ENCODE measurements at places on chromosomes 12 and 14.

GRCh38 chr14:72892103-72892878 is 1.6 kb downstream of the DPF3 start:
- no peak for DNase-seq

DNA sequence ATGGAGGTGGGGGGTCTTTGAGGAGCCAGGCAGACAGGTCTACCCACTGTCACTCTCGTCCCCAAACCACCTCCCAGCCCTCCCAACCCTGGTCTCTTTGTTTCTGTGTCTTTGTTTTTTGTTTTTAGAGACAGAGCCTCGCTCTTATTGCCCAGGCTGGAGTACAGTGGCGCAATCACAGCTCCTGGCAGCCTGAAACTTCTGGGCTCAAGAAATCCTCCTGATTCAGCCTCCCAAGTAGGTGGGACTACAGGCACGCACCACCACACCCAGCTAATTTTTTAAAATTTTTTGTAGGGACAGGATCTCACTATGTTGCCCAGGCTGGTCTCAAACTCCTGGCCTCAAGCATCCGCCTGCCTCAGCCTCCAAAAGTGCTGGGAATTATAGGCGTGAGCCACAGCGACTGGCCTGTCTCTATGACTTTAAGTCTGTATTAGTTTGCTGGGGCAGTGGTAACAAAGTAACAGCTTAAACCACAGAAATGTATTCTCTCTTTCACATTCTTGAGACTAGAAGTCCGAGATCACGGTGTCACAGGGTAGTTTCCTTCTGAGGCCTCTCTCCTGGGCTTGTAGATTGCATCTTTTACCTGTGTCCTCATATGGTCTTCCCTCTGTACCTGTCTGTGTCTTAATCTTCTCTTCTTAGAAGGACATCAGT is 26.1 kb downstream of the DTX1 start:
- no peak for DNase-seq

DNA sequence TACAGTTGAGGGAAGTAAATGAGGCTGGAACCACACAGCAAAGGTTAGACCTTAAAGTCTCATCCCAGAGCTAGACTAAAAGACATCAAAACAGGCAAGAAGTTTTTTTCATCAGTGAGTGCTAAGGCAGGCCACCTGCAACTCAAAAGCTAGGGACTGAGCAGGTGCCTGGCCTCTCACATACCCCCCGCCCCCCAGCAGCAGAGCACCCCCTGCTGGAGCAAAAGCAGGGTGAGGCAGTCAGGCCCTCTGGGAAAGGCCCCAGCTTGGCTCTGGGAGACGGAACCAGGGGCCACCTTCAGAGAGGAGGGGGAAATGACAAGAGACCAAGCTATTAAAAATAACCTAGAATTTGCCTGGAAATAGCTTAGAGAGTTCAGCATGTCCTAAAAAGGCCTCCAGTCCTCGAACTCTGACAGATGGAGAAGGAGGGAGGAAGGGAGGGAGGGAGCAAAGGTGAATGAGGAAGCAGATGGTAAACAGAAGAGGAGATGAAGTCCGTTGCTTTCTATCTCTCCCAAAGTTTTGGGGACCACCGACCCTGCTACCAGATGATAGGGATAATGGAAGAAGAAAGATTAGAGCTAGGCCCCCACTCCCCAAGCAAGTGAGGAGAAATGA is 1.8 kb downstream of the ITGA7 start:
- DNase-seq: no peak

DNA sequence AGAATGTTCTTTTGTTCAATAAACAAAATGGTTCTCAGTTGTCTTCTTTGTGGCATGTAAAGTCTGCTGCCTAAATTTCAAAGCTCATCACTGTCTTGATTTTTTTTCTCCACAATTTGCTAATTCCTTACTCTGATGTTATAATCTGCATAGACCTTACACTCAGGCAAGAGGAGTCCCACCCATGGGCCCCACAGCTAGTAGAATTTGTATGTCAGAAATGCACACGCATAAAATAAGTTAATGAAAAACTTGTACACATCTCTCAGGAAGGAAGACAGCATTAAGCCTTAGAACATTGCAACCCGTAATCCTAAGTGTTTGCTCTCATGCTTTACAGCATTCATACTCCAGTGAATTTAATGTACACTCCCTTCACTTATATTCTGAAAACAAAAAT is 280.8 kb downstream of the ATXN7L3B start:
- no peak for DNase-seq

GRCh38 chr14:100340423-100340813 is 17.3 kb downstream of the SLC25A47 start:
- no peak for DNase-seq

GRCh38 chr14:33727606-33728005 is 223.3 kb downstream of the EGLN3 start:
- no peak for DNase-seq

GRCh38 chr12:52056801-52057637 is 5.8 kb downstream of the NR4A1 start:
- DNase-seq: no peak

DNA sequence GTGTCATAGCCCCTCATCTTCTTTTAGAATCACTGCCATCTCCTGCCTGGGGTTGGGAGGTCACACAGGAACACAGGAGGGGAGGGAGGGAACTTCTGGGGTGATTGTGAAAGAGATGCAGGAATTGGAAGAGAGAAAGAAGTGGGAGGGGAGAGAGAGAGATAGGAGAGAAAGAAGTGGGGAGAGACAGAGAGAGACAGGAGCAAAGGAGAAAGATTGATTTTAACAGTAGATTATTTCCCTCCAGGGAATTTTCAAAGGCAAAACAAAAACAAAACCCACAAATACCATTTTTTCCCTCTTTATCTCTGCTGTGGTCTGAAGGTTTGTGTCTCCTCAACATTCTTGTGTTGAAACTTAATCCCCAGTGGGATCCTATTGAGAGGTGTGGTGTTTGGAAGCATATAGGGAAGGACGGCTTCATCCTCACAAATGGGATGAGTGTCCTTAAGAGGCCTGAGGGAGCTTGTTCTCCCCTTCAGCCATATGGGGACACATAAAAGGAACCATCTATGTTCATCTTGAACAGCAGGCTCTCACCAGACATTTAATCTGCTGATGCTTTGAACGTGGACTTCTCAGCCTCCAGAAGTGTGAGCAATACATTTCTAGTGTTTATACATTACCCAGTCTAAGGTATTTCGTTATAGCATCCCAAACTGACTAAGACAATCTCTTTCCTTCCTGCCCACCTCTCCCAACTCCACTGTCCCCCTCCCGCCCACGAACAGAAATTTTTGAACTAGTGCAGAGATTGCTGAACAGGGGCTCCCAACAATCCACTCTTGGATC is 134.9 kb upstream of the MAX start:
- DNase-seq: no peak

DNA sequence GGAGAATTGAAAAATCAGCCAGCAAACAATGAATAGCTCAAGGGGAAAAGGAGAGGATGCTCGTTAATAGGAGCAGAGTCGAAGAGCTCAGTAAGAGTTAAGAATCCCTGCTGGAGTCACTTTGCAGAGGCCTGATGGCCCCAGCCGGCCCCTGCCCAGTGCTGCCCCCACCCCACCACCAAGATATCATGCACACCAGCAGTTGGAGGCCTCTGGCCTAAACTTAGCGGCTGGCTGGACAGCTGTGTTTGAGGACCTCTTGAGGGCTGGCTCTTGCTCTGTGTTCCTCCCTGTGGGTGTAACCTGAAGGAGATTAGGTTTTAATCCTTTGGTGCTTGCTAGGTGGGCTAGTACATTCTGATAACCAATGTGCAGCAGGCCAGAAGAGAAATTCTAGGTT is 142.0 kb downstream of the PLXNC1 start:
- no peak for DNase-seq

GRCh38 chr12:49797449-49797776 is 30.8 kb downstream of the NCKAP5L start:
- no peak for DNase-seq

DNA sequence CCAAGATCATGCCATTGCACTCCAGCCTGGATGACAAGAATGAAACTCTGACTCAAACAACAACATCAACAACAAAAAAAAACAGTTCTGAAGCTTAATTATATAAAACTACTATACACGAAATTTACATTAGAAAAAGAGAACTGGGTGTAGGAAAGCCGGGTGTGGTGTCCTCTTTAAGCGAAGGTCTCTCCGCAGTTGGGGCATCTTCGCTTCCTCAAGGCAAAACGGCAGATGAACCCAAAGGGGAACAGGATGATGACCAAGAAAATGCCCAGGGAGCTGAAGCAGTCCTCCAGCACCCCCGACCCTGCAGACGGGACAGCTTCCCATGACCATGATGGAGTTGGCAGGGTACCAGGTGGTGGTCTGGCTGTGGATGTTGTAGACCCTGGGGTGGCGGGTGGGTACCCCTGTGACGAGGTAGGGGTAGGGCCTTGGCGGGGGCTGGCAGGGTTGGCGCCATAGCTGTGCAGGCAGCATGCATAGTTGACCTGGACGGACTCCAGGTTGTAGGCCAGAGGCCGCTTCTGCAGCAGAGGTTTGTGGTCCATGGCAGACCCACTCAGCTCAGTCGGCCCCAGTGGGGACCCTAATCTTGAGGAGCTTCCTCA is 18.2 kb upstream of the BCAT1 start:
- DNase-seq: no peak

- no peak for DNase-seq
These were observed 134.0 kb upstream of the CPSF6 start for GRCh38 chr12:69105101-69105962.

GRCh38 chr12:3920351-3921150 is 47.4 kb upstream of the PARP11 start:
- no peak for DNase-seq

- no peak for DNase-seq
These were observed 155.2 kb downstream of the LRIG3 start for GRCh38 chr12:58765076-58765475.

- no peak for DNase-seq
These were observed 68.3 kb downstream of the KDM2B start for GRCh38 chr12:121512561-121512960.

DNA sequence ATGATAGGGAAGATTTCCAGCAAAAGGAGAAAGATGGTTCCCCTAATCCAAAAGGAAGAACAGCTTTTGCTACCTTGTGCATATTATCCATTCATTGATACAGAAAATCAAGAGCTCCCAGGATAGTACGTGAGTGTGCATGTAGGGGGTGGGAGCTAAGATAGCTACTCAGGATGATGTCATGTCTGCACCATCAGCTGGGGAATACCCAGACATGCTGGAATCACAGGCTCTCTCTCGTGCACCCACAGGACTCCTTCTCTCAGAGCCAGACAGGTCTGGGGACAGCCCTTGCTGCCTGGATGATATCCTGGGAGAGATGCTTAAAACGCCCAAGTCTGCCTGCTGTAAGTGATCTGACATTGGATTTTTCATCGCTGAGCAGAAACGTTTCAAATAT is 38.9 kb downstream of the FOXN3 start:
- DNase-seq: no peak

DNA sequence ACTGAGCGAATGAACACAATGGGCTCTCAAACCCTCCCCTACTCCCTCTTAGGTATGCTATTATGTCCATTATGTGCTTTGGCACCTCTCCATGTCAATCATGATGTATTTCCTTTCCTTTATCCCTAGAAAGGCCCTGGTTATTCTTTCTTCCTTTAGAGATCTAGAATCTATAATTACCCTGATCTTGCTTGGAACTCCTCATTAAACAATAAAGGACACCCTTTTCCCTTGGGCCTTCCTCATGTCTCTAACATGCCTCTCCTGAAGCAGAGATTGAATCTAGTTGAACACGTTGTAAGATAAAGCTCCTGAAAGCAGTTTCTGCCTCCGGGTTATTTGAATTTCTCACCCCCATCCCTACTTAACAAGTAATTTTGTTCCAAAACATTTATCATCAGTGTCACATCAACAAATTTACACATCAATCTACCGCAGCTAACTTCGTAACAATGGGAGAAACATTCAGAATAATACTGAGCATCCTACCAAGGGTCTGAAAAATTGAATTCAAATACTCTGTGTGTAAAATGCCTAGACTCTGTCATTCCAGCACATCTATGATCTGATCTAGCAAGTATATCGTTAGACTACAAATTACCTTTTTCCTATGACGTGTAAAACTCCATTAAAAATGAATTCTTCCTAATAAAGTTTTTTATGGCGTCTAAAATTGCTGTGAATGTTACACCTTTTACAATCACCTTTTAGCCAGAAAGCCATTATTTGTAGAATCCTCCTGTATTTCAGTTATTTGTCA is 5.4 kb downstream of the USP44 start:
- DNase-seq: no peak

GRCh38 chr12:92503029-92503931 is 199.5 kb upstream of the PLEKHG7 start:
- DNase-seq: no peak

- DNase-seq: no peak
These were observed 2.0 kb downstream of the DYRK2 start for GRCh38 chr12:67650388-67651131.

GRCh38 chr12:123446333-123446713 is 9.8 kb upstream of the RILPL2 start:
- no peak for DNase-seq

GRCh38 chr12:22089486-22089885 is 43.5 kb downstream of the CMAS start:
- DNase-seq: no peak

- DNase-seq: no peak
These were observed 10.1 kb downstream of the BMP4 start for GRCh38 chr14:53946404-53947093.

- no peak for DNase-seq
These were observed 101.3 kb downstream of the PTPRO start for GRCh38 chr12:15423629-15424028.

GRCh38 chr12:110048242-110049027 is at the start of gene C12orf76:
Gene C12orf76, minus strand, starts transcription at chr12:110048522. Its CDS starts 27 bp downstream, at chr12:110048495.
- DNase-seq: peak; percentile 87

- no peak for DNase-seq
These were observed 12.5 kb downstream of the IFNG-AS1 start for GRCh38 chr12:68001486-68002466.

DNA sequence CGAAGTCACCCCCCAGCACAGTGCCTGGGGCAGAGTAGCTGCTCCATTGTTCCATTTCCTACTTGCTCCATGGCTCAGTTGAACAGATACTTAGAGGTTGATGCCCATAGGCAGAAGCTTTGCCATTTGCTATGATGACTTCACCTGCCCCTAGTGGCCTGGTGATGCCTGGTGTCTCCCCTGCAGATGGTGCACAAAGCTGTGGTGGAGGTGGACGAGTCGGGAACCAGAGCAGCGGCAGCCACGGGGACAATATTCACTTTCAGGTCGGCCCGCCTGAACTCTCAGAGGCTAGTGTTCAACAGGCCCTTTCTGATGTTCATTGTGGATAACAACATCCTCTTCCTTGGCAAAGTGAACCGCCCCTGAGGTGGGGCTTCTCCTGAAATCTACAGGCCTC is 10.6 kb downstream of the SERPINA5 start:
- no peak for DNase-seq

DNA sequence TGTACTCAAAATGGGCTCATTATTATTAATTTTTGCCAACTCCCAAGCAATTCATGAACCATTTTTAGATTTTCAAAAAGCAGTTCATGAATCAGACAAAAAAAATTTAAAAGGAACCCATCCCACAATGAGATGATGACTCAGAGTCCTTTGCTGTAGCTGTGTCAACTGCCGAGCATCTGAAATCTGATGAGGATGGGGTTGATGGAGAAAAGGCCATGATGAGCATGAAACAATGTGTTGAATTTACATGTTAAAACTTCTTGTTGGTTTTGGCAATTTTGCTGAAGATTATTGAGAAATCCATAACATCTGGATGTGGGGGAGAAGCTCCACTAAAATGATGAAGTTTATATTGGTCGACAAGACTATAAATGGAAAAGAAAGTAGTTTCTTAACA is 378.0 kb downstream of the FOXG1 start:
- no peak for DNase-seq
